CD4-positive, alpha-beta T cell treated with Interleukin-2 at 100 ng/mL for 4 hours (primary cell): ENCODE measurements at places on chromosomes 6 and 20.

- no peak for DNase-seq
These were observed 1241.1 kb upstream of the EYS start for GRCh38 chr6:66948106-66948505.

GRCh38 chr6:99507648-99508047, 7.6 kb downstream of the USP45 start:
- no peak for DNase-seq

GRCh38 chr20:34732523-34732922, 28.4 kb downstream of the TP53INP2 start:
- DNase-seq: no peak

DNA sequence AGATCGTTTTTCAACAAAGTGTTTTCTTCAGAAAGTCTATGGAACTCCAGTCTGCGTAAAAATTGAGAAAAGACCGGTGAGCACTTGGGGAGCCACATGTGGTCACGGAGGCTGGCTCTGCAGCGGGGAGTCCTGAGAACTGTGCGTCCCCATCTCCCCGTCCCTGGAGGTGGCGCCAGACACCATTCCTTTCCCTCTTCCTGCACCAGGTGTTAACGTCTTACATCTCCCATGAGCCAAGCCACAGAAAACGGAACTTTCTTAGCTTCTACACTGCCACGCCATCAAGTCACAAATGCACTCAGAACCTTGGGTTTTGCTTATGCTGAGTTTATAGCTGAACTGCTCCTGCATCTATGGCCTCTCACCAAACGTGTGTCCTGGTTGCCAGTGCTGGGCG, 62.6 kb downstream of the GINS1 start:
- peak; percentile 24 for DNase-seq

DNA sequence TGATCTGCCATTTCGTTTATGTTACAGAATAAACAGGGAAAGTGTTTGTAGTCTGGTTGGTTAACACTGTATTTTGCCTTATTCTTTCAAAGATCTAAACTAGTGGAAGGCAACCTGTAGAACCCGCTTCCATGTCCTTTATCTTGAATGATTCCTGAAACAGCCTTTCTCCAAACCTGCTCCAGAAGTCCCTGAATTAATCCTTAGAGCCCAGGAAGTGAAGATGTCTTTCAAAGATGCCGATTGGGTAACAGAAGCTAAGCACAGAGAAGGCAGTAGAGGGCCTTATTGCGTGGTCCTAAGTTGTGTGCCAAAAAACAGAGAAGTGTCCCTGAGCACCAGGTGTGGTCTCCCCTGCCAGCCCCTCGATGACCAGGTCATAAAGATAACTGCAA, 19.2 kb upstream of the ZSCAN16 start:
- DNase-seq: no peak

DNA sequence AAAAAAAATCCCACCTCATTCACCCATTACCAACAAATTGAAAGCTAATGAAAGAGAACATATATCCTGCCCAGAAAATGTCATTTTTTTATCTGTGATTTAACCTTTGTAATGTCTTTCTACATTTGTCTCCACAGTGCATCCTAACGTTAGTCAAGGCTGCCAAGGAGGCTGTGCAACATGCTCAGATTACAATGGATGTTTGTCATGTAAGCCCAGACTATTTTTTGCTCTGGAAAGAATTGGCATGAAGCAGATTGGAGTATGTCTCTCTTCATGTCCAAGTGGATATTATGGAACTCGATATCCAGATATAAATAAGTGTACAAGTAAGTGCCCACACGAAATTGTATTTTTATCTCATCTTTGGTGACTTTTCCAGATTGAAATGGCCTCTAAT, 30.0 kb downstream of the RSPO3 start:
- no peak for DNase-seq

- DNase-seq: no peak
These were observed 9.3 kb downstream of the WDR27 start for GRCh38 chr6:169692516-169692915.

DNA sequence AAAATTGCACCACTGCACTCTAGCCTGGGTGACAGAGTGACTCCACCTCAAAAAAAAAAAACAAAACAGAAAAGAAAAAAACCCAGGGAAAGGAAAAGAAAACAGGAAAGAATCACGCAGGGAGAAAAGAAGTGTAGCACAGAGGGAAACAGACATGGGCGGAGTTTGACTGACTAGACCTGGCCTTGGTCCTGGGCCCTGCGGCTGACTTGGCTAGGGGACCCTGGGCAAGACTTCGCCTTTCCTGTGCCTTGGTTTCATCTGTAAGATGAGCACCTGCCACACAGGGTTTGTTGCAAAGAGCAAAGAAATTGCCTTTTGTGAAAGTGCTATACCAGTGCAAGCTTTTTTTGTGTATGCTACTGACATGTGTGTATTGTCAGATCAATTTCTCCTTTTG, 71.3 kb upstream of the KCNG1 start:
- no peak for DNase-seq

GRCh38 chr6:20630136-20630535, 95.9 kb downstream of the CDKAL1 start:
- DNase-seq: no peak

GRCh38 chr20:17856024-17856564, 112.5 kb downstream of the SNX5 start:
- no peak for DNase-seq

GRCh38 chr6:150156460-150156859, 13.6 kb downstream of the PPP1R14C start:
- DNase-seq: no peak

DNA sequence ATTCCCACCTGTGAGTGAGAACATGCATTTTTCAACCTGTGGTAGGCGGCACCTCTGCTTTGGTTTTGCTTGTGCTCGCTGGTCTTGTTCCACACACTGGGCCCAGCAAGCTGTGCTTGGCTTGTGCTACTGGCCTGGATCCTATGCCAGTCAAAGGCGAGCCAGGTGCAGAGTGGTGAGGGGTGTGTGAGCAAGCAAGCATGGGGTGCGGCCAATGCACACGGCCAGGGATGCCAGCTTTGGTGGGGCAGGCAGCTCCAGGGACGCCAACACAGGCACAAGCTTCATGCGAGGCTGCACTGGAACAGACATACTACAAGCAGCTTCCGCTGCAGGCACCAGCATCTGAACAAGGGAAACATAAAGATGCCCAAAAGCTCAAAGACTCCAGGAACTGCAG, 654.9 kb upstream of the EYS start:
- no peak for DNase-seq

- DNase-seq: no peak
These were observed 23.5 kb downstream of the BICRAL start for GRCh38 chr6:42805297-42805861.

DNA sequence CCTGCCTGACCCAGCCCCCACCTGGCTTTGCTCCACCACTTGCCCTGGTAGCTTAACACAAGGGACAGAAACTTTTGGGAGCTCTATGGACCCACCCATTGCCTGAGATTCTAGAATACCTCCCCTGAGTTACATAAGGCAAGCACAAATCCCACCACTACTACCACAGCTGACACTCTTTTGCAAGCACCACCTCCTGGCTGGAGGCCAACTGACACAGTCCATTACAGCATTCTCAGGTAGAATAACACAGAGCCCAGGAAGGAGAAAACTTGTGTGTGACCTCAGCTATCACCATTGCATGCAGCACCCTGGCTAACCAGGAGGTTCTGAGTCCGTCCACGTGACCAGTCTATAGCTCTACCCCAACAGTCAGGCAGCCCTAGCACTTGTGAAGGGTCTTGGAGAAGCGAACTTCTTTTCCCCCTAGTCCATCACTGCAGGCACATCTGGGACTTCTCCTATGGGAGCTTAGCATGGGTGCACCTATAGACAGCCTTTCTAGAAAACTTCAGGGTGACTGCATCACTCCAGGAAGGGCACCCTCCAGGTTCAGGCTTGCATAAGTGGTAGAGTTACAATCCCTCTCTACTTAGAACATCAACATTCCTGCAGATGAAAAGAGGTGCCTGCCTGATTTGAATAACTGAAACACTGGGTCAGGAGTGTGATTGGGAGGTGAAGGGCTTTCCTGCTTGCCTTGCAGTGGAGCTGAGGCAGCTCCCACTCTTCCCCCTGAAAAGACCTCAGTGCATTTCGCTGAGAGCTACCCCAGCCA, 30.1 kb downstream of the CITED2 start:
- no peak for DNase-seq

- DNase-seq: no peak
These were observed 70.8 kb downstream of the CDKAL1 start for GRCh38 chr6:20605061-20605460.

GRCh38 chr6:134061440-134061839, 9.0 kb upstream of the SLC2A12 start:
- no peak for DNase-seq

GRCh38 chr20:61520893-61521460, 268.9 kb downstream of the CDH4 start:
- DNase-seq: no peak

DNA sequence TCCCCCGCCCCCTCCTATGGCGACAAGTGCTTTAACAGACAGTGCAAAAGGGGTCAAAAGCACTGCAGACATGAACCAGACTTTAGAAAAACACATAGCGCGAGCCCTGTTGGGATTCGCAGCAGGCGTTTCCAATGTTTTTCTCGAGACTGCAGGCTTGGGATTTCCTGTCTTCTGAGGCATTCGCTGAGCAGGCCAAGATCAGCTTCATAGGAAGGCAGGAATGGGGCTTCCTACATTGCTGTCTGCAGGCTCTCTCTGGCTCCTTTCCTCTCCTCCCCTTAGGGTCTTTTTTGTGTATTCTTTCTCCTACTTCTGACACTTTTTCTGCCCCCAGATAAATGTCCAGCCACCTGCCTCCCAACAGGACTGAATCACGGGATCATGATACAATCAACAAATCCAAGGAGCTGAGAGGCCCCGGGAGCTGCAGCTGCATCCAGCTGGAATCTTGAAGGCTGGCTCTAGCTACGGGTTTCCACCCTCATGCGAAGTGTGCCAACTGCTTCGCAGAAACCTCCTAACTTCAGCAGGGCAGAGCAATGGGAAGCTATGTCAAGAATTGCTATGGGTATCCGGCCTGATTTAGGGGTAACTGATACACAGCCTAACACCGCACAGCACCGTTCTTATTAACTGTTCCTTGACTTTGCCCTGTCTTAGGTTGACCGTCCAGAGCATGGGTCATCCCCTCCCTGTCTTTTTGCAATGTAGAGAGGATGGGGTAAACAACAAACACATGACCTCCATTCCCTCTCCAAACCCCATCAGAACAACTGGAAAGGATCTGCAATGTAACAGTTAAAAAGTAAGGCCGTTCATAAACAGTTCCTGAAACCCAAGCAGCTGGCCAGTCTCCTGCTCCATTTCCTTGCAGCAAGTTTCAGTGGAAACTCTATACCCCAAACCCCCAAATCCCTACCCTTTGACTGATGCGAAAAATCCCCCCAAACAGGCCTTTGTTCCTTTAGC, 31.5 kb downstream of the SNX5 start:
- DNase-seq: no peak

DNA sequence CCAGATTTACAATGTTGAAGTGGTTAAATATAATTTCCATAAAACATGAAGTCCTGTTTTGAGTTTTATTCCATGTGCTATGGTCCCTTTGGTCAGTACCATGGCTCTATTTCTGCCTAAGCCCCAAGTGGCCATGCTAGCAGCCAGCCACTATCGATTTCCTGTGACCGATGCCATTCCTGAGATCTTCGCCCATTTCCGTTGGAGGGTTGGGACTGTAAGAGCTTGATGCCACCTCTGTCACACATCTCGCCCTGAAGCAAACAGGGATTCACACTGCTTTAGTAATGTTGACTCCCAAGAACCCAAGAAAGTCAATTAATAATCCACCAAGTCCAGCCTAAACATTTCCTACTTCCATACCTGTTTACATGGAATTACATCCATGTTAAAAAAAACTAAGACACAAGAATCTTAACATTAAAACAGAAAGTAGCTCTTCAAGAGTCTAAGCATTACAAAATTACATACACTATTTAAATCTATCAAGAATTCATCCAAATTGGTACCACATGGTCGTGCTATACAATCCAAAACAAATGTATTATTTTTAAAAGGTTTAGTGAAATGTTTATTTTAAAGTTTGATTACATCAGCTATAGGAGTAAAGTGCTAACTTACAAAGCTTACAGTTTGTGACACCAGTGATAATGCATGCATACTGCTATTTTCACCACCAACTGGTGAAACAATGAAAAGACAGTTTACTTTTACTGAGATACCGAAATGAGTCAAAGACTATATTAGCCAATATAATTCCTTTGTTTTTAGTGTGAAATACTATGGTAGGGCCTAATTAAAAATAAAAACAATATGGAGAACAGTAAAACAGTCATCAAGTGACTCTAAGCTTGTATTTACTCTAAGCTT, 2.5 kb downstream of the RBM39 start:
- peak; percentile 52 for DNase-seq

- no peak for DNase-seq
These were observed 4.2 kb downstream of the SYNDIG1 start for GRCh38 chr20:24473435-24474223.

DNA sequence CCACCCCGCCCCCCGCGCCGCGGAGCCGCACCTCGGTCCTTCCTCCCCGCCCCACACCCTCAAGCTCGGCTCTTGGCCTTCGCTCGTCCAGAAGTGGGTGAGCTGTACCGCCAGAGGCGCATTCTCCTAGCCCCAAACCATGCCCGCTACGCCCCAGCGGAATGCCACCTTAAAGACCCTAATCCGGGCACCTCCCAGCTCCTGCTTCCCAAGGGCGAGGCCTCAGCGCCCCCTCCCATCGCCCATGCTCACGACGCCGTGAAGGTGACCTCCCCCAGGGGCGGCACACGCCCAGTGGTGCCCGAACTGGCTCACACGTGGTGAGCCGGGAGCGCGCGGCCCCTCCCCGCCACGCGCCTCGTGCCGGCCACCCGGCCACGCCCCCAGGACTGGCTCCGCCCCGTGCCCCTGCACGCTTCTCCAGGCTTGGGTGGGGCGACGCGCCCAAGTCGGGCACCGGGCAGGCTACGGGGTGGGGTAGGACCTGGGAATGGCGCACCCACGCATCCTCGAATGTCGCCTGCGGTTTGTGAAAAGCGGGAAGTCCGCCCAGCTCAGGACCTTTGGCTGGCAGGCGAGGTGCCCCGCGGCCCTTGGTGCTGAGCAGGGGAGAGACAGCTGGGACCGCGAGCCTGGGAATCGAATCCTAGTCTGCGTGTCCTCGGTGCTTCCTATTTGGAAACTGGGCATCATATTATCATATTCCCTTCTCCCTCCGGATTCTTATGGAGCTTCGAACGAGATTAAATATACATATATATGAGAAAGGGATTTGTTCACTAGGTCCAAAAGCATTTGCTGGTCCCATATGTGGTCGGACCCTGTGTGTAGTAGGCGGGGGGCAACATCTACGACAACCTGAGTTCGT, 941 bp upstream of the SOX12 start:
- DNase-seq: peak; percentile 87

DNA sequence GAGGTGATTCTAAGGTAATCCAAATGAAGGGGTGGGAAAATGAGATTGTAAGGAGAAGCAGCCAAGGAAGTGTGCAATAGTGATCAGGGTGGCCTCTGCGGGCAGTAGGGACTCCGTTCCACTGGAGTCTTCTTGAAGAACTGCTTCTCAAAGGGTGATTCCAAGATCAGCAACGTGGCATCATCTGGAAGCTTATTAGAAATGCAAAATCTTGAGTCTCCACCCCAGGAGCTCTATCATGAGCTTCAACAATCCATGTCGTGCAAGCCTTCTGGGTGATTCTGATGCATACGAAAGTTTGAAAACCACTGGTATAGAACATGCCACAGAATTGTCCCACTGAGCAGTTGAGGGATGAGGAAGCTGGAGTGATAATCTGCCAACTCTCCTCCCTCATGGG, 31.4 kb downstream of the SCP2D1 start:
- DNase-seq: no peak

GRCh38 chr20:5767493-5768098, 17.4 kb downstream of the SHLD1 start:
- no peak for DNase-seq

GRCh38 chr6:142420802-142421201, 119.0 kb downstream of the ADGRG6 start:
- DNase-seq: no peak
